ENCODE measurements at places on chromosomes 12 and 14.

DNA sequence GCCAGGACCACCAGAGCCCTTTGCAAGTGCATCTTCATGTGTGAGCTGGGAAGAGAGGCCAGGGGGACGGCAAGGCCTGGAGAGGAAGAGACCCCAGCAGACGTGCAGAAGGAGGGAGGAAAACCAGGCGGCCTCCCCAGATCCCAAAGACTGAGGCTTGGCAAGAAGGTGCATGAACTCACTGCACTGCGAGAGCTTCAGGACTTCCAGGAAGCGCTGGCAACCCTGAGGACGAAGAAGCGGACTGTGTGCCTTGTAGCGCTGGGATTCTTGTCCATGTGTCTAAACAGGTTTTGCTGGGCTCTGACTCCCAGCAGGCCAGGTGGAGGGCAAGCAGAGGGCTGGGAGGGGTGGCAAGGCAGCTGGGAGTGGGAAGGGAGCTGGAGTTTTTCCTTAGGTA lies 939 bp downstream of the TGFB3 start:
- DNase-seq, result no peak

- peak; percentile 15 for DNase-seq
Measured at GRCh38 chr14:71324767-71325272, 417.6 kb downstream of the PCNX1 start.

DNA sequence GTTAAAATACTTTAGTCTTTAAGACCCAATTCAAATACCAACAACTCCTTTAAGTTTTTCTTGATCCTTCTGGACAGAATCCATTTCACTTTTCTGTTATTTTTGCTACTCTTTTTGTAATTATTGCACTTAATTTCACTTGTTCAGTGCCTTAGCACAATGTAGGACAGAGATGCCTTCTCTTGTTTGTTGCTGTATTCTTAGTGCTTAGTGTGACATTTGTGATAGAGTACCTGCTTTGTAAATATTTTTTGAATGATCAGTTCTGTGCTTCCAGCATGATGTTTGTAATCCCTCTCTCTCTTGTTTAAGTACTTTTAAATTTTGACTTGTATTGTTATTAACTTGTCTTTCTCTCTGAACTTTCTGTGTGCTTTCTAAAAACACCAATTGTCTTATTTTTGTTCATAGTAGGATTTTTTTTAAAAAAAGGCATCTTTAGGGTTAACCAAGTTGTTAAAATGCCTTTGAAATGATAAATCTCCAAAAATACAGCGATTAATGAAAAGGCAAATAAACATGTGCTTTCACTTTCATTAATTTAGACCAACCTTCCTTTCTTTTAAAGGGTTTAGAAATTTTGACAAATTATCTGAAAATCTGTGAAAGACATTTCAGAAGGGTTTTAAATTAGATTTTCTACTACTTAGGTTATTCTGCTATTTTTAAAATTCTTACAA lies 11.9 kb downstream of the NAA30 start:
- DNase-seq, result no peak

GRCh38 chr14:95184413-95184790 lies 27.1 kb upstream of the DICER1 start:
- no peak for DNase-seq

DNA sequence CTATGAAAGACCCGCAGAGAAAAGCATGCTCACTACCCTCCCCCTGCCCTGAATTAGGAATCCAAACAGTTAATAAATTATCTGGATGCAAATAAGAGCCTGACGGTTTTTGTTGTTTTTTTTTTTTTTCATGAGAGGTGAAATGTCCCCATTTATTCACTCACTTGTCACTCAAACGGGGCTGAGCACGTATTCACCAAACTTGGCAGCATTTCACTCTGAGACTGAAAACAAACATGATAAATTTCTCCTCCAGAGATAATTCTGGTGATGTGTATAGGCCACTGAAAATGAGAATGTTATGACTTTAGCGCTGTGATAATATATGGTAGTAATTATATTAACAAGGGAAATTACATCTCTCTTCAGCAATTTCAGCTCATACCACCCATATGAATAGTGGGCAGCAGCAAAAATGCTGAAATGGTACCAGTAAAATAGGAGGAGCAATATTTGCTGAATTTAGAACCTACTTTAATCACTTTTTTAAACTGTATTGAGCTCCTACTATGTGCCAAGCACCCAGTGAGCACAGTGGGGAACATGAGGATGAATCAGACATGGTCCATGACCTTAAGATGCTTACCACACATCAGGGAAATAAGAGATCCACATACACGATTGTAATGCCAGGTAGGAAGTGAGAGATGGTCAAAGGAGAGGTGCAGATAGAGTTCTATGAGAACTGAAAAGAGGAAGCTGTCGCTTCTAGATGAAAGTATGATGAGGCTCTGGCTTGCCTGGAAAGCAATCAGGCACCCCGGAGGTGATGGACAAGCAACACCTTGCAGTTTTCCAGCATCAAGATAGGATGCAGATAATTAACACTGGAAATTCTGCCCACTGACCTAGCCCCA lies 286.5 kb upstream of the TMPO start:
- no peak for DNase-seq
